ENCODE measurements at places on chromosomes 13 and 19.
A peak's percentile ranks its signal among the peaks of the same experiment; 100 is the strongest.

GRCh38 chr19:54614726-54615125, 15.6 kb upstream of the LILRB1 start:
- DNase-seq = no peak

- DNase-seq = no peak
Observed at GRCh38 chr19:49413348-49413747, 9.9 kb downstream of the PTH2 start.

- DNase-seq = no peak
Observed at GRCh38 chr13:31930490-31930889, 101.1 kb upstream of the FRY start.

DNA sequence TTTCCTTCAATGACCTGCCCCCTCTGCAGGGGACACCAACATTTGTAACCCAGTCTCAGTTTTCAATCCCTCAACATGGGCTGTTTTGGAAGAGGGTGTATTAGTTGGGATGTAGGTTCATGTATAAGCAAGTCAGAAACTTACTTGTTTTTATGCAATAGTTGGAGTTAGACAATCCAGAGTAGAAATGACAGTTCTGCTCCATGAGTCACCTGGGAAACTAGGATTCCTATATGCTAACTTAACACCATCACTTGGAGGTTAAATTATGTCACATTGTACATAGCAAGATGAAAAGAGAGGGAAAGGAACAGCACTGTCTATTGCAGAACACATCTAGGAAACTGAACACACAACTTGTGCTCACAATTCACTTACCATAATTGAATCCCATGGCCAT, 436.4 kb downstream of the RFC3 start:
- no peak for DNase-seq

GRCh38 chr19:8204961-8205360, 4.2 kb upstream of the CERS4 start:
- no peak for DNase-seq

- peak; percentile 46 for DNase-seq
Observed at GRCh38 chr13:113176280-113176679, 17.8 kb downstream of the PROZ start.
